RCC 7860 (cell line): ENCODE measurements at places on chromosomes 2 and 18.
A peak's percentile ranks its signal among the peaks of the same experiment; 100 is the strongest.

- no peak for DNase-seq
Measured at GRCh38 chr2:160371251-160372009, 122.2 kb downstream of the RBMS1 start.

GRCh38 chr18:49368876-49369440, 91.5 kb downstream of the DYM start:
- no peak for DNase-seq

DNA sequence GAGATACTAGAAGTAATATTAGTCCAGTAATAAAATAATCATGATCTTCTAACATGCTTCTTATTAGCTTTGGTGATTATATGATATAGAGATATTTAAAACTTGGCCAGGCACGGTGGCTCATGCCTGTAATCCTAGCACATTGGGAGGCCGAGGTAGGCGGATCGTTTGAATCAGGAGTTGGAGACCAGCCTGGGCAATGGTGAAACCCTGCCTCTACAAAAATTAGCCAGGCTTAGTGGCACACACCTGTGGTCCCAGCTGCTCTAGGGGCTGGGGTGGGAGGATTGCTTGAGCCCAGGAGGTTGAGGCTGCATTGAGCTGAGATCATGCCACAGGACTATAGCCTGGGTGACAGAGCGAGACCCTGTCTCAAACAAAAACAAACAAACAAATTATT, 87.0 kb downstream of the WDR7 start:
- DNase-seq: no peak

- peak; percentile 80 for DNase-seq
Measured at GRCh38 chr2:28292491-28292890, 100.2 kb upstream of the FOSL2 start.

- DNase-seq: peak; percentile 88
Measured at GRCh38 chr18:12403601-12404506, 3.9 kb upstream of the PRELID3A start.
